Stimulated activated CD4-positive, alpha-beta T cell treated with anti-CD3 and anti-CD28 coated beads, Interleukin-1b, Interleukin-23, amount 100 ng/mL, for 1 hour (primary cell): ENCODE measurements at places on chromosomes 12 and 14.

- no peak for DNase-seq
Measured at GRCh38 chr12:65430571-65431306, 152.3 kb downstream of the MSRB3 start.

DNA sequence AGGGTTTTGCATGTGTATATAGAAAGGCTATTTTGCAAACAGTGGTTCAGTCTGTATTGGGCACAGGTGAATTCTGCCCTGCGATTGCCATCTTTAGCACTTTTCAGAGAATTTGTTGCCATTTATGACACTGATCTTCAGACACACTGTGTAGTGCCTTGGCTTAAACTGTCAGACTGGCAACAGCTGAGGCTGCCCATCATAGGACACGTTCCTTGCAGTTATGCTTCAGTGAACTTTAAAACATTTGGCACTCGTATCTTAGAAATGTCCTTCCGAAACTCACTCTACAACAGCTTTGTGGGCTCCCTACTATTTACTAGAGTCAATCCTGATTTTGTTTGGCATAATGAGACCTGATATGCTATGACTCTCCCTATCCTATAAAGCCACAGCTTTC, 29.1 kb downstream of the AP5M1 start:
- no peak for DNase-seq

GRCh38 chr12:110071504-110071903, 23.2 kb upstream of the C12orf76 start:
- DNase-seq: no peak

DNA sequence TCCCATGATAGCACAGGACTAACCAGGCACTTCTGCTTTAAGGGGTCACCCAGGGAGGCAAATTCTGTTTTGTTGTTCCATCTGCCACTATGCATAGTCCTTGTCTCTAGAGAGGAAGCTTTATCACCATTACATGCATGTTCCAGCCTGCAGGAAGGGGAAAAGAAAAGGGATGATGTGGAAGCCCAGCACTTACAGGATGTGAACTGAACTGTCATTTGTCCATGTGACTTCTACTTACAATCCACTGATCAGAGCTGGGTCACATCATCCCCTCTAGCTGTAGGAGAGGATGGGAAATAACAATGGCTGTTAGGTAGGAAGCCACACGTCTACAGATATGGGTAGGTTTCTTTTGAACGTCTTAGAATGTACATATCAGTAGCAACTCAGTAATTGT, 203.1 kb downstream of the PTPRO start:
- no peak for DNase-seq

DNA sequence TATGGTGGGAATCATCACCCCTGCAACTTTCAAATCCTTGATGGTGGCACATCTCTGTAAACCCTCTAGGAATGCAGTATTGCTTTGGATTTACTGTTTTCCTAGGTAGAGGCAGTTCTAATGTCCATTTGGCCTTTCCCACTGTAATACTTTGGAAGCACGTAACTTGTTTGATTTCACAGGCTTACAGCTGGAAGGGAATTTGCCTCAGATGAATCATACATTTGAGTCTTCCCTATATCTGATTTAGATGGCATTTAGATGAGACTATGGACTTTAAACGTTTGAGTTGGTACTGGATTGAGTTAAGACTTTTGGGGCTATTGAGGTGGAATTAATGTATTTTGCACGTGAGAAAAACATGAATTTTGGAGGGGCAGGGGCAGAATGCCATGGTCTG, 35.9 kb downstream of the DAAM1 start:
- no peak for DNase-seq
